ENCODE measurements at places on chromosomes 5 and 9.

GRCh38 chr5:131475541-131475941 lies 159.5 kb downstream of the RAPGEF6 start:
- no peak for DNase-seq

GRCh38 chr5:151770383-151771258 lies 1.1 kb upstream of the G3BP1 start:
- DNase-seq: peak; percentile 66

DNA sequence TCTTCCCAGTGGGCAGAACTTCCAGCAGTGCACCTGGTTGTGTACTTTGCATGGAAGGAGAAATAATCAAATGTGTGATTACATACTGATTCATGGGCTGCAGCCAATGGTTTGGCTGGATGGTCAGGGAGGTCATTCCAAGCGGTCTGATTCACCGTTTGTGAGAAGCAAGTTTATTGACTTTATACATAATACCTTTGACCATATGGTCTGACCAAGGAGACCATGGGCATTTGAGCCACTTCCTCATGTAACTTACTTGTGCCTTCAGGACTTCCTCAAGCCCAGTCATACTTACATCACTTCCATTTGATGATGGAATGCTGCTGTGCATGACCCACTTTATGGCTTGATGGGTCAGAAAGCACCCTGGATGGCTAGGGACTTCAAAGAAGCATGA lies 41.1 kb downstream of the DAP start:
- DNase-seq: peak; percentile 54

GRCh38 chr5:137570070-137570469 lies 70.9 kb upstream of the SPOCK1 start:
- DNase-seq: no peak

GRCh38 chr5:172370648-172371545 lies 83.4 kb downstream of the SH3PXD2B start:
- DNase-seq: peak; percentile 88

GRCh38 chr5:89441965-89442364 lies 559.0 kb upstream of the MEF2C start:
- no peak for DNase-seq

- no peak for DNase-seq
Observed at GRCh38 chr9:125372441-125373226, 111.0 kb downstream of the GAPVD1 start.

- DNase-seq: peak; percentile 1
Observed at GRCh38 chr5:25688156-25688555, 1043.4 kb upstream of the CDH10 start.

DNA sequence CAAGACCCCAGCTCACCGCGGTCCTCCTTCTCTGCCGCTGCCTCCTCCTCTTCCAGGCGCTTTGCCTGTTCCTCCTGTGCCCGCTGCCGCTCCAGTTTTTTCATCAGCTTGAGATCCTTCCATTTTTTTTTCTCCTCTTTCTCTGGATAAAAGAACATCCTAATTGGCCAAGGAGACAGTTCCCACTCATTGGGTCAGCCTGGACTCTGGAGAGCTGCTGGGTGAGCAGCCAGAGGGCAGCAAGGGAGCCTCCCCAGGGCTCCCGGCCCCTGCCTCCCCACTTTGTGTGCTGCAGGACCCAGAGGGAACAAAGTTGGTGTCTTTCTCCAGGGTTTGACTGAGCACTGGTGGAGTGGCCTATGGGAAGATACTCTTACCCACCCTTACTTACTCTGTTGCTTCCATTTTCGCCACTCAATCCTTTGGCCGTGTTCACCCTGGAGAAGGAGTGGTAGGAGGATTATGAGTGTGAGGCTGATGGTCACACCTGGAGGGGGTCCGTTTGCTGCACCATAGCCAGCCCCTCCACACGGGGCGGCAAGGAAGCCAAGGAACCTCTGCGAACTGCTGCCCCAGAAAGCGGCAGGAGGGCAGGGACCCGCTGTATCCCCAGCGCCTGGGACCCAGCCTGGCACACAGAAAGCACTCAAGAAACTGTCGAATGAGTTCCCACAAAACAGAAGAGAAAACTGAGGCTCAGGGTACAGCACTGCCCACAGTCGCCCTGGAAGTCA lies 708 bp downstream of the SPOUT1 start:
- DNase-seq: peak; percentile 10
